ENCODE measurements at places on chromosomes 7 and 10.

GRCh38 chr7:16400893-16401275 is 20.5 kb downstream of the CRPPA start:
- no peak for DNase-seq
- no peak overlapping the region for H3K4me3 ChIP-seq
- H3K27ac ChIP-seq: no peak overlapping the region

DNA sequence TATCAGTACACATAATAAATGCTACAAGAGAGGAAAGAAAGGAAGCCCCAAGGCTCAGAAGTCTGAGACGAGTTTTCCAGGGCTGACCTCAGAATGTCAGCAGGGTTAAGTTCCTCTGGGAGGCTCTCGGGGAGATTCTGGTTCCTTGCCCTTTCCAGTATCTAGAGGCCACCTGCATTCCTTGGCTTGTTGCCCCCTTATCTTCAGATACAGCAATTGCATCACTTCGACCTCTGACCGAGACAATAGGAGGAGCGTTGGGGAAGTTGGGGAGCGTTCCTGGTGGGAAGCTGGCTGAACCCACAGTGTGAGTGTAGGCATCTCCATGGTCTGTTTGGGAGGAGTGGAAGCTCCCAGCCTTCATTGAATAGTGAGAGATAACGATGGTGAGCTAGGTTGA is 72.0 kb upstream of the MTPN start:
- H3K27ac ChIP-seq: no peak overlapping the region
- DNase-seq: no peak

DNA sequence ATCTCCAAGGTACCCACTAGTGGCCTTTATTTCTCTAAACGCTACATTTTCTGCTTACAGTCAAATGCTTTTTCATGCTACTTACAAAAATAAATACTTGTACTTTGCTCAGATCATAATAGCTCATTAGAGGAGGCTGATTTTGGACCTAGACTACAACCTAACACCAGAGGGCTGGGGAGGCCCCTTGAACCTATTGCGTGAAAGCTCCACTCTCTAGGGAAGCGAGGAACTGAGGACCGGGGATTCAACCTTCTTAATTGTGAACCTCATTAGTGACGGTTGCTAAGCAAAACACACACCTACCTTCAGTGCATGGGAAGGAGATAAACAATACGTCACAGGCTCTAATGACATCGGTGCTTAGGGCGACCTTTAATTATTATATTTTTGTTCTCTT is 92.1 kb downstream of the EBF3 start:
- peaks cover 13% of the 10 kb centered on the region for H3K4me1 ChIP-seq
- H3K27me3 ChIP-seq: no peaks in the 10 kb centered on the region
- H3K4me3 ChIP-seq: no peak overlapping the region

DNA sequence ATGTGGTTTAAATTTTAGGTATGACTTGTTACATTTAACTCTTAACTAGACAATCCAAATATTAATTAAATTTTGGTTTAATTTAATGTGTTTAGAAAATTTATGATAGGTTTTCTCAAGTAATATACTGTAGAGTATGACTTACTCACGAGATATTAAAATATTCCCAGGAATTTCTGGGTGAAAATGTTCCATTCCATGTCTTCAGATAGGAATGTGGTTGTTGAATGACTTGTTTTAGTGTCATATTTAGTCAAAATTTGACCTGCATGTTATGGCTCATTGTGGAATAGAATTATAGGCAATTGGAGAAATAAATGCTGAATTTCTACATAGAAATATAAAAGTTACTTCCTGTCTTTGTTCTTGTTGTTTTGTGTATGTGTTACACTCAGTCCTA is 46.7 kb downstream of the SHOC2 start:
- no peak overlapping the region for H3K27ac ChIP-seq
- H3K4me1 ChIP-seq: peaks cover 41% of the 10 kb centered on the region
- no peak overlapping the region for H3K4me3 ChIP-seq

DNA sequence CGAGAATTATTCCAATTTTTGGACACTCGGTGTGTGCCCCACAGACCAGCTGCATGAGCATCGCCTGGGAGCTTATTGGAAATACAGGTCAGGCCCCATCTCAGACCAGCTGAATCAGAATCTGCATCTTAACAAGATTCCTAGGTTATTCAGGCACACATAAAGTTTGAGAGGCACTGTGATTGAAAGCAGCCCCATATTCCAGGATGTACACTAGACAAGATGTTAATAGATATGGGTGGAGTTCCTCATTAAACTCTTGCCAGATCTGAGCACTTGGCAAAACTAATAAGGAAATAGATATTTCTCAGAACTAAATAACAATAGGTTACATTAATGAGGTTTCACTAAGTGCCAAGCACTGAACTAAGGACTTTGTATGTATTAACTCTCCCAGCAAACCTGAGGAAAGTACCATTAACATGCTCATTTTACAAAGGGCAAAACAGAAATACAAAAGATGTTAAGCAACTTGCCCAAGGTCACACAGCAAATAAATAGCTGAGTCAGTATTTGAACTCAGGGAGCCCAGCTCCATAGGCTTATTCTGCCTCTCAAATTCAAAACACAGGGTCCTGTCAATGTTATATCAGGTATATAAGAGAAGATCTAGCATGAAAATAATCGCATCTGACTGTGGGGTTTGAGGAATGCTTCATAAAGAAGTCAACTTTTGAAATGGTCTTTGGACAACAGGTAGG is 29.9 kb downstream of the PPP1R3C start:
- H3K4me3 ChIP-seq: no peak overlapping the region
- DNase-seq: peak; percentile 31
- H3K27ac ChIP-seq: peak overlapping the region; percentile 54
- peaks cover 47% of the 10 kb centered on the region for H3K4me1 ChIP-seq

DNA sequence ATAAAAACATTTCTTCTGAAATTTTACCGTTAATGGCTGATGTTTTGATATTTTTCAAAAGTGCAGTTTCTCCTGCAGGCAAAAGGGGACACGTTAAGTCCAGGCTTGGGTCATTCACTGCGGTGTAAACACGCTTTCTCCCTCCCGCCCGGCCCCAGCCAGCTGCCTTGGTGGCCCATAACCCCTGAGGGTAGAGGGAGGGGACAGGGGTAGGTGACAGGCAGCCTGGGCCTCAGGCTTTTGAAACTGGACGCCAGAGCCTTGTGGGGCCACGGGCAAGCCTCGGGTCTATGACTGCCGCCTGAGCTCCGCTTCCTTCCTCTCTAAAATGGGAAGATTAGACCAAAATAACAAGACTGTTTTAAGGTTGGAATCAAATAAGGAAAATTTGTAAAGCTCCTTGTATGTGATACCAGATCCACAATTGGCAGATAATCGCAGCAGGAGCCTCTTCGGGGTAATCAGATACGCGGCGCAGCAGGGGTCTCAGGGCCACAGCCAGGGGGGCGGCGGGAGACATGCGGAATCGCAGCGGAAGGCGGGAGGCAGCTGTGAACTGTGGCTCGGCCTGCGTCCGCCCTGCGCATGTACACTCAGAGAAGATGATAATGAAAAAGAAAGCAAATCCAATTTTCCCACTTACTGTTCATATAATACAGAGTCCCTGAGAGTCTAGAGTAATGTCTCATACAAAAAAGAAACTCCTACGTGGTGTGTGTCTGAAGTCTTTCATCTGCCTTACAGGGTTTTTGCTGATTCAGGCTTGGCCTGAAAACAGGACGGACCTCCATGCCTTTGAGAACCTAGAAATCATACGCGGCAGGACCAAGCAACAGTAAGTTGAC is 138.3 kb downstream of the EGFR start:
- no peaks in the 10 kb centered on the region for H3K27me3 ChIP-seq
- no peak overlapping the region for H3K27ac ChIP-seq
- H3K36me3 ChIP-seq: peaks cover 98% of the 10 kb centered on the region

GRCh38 chr7:2452074-2452507 is 24.1 kb downstream of the GRIFIN start:
- H3K27ac ChIP-seq: no peak overlapping the region
- peaks cover 13% of the 10 kb centered on the region for H3K4me1 ChIP-seq
- H3K27me3 ChIP-seq: no peaks in the 10 kb centered on the region
- DNase-seq: no peak

Data from esophagus muscularis mucosa (tissue), 4 donors.